HuH-7 (cell line): ENCODE measurements at places on chromosomes 7 and 10.
A peak's percentile ranks its signal among the peaks of the same experiment; 100 is the strongest.

DNA sequence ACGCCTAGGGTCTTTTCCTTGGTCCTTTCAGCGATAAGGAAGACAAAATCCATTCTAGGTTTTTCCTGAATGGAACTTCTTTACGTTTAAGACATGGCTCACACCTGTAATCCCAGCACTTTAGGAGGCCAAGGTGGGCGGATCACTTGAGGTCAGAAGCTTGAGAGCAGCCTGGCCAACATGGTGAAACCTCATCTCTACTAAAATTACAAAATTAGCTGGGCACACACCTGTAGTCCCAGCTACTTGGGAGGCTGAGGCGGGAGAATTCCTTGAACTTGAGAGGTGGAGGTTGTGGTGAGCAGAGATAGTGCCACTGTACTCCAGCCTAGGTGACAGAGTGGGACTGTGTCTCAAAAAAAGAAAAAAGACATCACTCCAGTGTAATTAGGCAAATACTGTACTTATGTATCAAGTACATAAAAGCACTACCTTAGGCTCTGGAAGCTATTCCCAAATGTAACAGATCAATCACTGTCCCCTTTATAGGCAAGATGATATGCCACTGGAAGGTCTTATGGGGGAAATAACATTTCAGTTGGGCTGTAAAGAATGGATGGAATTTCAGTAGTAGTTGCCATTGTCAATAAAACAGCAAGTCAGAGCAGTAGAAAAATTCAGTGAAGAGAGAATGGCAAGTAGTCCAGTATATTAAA lies 5.7 kb downstream of the STK17A start:
- no peak for DNase-seq

DNA sequence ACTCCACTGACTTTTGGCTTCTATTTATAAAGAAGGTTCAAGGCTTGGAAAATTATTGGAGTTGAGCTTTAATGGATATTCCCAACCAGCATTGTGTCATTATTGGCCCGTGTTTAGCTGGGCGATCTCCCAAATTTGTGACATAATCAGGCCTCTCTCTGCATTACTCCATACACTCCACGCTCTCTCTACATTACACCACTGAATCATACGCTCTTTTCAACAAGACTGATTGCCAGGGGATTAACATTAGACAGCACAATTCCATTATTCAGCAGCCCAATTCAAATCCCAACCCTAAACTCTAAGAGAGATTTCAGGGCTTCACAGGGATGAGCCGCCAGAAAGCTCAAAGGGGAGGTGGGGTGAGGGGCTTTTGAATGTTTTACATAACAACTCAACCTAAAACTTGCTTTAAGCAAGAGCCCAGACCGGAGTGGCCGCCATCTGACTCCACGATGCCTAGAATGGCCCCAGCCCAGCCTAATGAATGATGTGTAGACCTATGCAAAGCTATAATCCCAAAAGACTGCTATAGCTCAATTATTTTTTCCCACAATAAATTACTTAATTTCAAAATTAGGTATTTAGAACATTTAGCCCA lies 61.8 kb downstream of the FGFR2 start:
- DNase-seq: no peak

- no peak for DNase-seq
Observed at GRCh38 chr10:21519397-21519933, 6.0 kb downstream of the SKIDA1 start.

GRCh38 chr10:76428551-76429367 lies 997.3 kb downstream of the LRMDA start:
- no peak for DNase-seq

DNA sequence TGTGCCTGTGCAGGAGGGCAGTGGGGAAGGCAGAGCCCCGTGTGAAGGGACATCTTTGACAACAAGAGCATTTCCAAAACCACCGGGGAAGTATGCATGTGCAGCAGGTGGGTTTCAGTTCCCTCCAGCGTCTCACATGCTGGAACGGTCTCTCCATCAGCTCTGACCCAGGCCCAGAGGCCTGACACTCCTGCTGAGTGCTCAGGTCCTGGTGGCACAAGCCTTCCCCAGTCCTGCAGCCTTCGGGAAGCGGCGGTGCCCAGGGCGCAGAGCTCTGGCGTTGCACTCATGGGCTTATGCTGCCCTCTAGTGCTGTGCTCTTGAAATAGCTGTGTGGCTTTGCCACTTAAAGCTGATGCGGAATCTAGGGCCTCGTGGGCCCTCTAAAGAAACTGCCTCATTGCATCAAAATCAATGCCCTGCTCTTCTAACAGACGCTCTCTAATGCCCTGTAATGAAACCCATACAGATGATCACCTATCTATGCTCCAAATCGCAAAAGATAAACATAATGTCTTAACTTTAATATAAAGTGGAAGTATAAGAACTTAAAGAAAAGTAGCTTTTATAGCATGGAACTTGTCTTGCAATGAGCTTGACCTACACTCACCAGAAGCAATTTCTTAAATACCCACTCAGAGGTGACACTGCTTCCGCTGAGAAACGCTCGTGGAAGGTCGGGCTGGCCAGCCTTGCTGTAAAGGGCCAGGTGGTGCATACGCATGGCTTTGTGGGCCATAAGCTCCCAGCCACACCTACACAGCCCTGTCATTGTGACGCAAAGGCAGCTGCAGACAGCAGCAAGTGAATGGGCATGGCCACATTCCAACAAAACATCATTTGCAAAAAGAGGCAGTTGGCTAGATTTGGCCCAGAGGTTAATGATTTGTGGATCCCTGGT lies 38.6 kb downstream of the CLRN3 start:
- DNase-seq: peak; percentile 59
